ENCODE measurements at places on chromosomes 7 and 10.

GRCh38 chr10:51257511-51258248, 183.4 kb downstream of the PRKG1 start:
- H3K4me3 ChIP-seq: no peak overlapping the region
- no peaks in the 10 kb centered on the region for H3K4me1 ChIP-seq
- no peak for DNase-seq
- no peaks in the 10 kb centered on the region for H3K36me3 ChIP-seq
- H3K27me3 ChIP-seq: no peaks in the 10 kb centered on the region
- no peak overlapping the region for H3K27ac ChIP-seq

GRCh38 chr10:124159153-124159552, 65.8 kb upstream of the CHST15 start:
- H3K36me3 ChIP-seq: no peaks in the 10 kb centered on the region
- H3K4me1 ChIP-seq: peaks cover 20% of the 10 kb centered on the region
- H3K27ac ChIP-seq: no peak overlapping the region
- no peaks in the 10 kb centered on the region for H3K27me3 ChIP-seq
- no peak for DNase-seq

- H3K4me1 ChIP-seq: peaks cover 30% of the 10 kb centered on the region
- H3K36me3 ChIP-seq: peaks cover 32% of the 10 kb centered on the region
- no peaks in the 10 kb centered on the region for H3K27me3 ChIP-seq
- H3K4me3 ChIP-seq: peak overlapping the region; percentile 50
- peak overlapping the region; percentile 53 for H3K27ac ChIP-seq
- no peak for DNase-seq
Measured at GRCh38 chr10:101367569-101368453, 13.8 kb downstream of the BTRC start.

- H3K27me3 ChIP-seq: no peaks in the 10 kb centered on the region
- no peak for DNase-seq
Measured at GRCh38 chr7:12423355-12423996, 19.8 kb upstream of the VWDE start.

DNA sequence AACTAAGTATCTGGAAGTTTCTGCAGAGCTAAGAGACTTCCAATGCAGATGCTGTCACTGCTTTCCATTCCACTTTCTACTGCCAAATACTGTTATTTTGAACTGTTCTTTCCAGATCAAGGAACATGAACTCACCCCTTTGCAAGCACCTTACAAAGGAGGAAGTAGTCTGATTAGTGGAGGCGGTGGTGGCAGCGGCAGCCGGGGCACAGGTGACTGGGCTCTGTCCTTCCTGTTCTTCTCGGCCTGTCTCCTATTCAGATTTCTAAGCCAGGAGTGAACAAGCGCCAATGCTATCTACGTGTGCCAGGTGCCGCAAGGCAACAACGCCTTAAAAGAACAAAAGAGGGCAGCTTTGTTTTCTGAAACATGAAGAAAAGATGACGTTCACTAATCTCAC, 44.9 kb downstream of the BEND7 start:
- DNase-seq: no peak
- H3K4me3 ChIP-seq: no peak overlapping the region
- H3K27ac ChIP-seq: peak overlapping the region; percentile 26
- no peaks in the 10 kb centered on the region for H3K27me3 ChIP-seq

GRCh38 chr10:98028168-98028770, 2.2 kb downstream of the CRTAC1 start:
- no peak for DNase-seq
- peaks cover 8% of the 10 kb centered on the region for H3K4me1 ChIP-seq
- peaks cover 6% of the 10 kb centered on the region for H3K27me3 ChIP-seq
- H3K27ac ChIP-seq: no peak overlapping the region
- H3K4me3 ChIP-seq: no peak overlapping the region
